ENCODE measurements at places on chromosomes 4 and X. TPM values are rescaled to one million over a fixed set of nuclear protein-coding genes. Genes with fewer than 3 reads are reported as not detected.
A peak's percentile ranks its signal among the peaks of the same experiment; 100 is the strongest.

ATG4A gene
- 8.1 TPM for total RNA-seq

AMELX gene
- total RNA-seq = not detected

EDA2R gene
- total RNA-seq = 0.15 TPM

DNA sequence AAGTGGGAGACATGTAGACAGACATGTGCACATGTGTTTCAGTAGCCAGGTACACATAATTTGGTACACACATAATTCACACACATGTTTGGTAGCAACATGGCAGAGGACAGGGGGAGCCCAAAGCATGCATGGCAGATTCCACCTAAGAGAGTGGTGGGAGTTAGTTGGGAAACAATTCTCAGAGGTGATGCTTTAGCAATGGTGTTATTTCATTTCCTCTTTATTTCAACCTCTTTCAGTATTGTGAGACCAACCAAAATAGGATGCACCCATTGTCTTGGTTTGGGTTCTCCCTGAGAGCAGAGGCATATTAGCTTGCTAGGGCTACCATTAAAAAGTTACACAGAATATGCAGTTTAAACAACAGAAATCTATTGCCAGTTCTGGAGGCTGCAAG, 92.2 kb upstream of the ANXA3 start:
- H3K4me3 ChIP-seq = no peak overlapping the region
- H3K27ac ChIP-seq = no peak overlapping the region
- DNase-seq = no peak
- no peaks in the 10 kb centered on the region for H3K36me3 ChIP-seq
- peaks cover 4% of the 10 kb centered on the region for H3K27me3 ChIP-seq

DNA sequence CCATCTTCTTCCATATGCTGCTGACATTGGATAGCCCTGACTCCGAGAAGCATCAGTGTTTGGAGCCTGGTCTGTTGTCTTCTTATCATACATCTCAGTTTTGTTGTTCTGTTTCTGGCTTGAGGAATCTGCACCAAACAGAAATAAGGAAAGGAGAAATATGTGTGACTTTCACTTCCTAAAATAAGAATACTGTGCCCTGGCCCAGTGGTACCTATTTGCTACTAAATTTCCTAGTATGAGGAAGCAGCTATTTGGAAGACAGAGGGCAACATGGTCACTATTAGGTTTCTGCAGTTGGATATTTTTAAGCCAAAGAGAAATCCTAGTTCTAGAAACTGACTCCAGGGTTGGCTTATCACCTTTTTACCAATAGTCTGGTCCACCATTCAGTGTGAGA, 16.8 kb downstream of the CT47C1 start:
- no peak overlapping the region for H3K4me3 ChIP-seq
- peaks cover 7% of the 10 kb centered on the region for H3K4me1 ChIP-seq
- H3K36me3 ChIP-seq = no peaks in the 10 kb centered on the region
- no peak overlapping the region for H3K27ac ChIP-seq

DNA sequence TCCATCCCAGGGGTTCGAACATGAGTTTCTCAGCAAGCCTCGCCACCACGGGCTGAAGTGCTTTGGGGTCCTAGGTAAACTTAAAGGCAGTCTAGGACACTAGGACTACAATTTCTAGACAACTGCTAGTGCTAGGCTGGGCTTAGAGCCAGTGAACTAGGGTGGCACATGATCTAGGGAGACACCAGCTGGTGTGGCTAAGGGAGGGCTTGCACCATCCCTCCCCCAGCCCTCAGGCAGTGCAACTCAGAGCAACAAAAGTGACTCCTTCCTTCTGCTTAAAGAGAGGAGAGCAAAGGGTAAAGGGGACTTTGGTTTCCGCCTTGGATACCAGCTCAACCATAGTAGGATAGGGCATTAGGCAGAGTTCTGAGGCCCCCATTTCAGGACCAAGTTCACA, 162.5 kb upstream of the AFF2 start:
- no peaks in the 10 kb centered on the region for H3K36me3 ChIP-seq
- no peak overlapping the region for H3K27ac ChIP-seq
- H3K27me3 ChIP-seq = no peaks in the 10 kb centered on the region
- no peak for DNase-seq

DNA sequence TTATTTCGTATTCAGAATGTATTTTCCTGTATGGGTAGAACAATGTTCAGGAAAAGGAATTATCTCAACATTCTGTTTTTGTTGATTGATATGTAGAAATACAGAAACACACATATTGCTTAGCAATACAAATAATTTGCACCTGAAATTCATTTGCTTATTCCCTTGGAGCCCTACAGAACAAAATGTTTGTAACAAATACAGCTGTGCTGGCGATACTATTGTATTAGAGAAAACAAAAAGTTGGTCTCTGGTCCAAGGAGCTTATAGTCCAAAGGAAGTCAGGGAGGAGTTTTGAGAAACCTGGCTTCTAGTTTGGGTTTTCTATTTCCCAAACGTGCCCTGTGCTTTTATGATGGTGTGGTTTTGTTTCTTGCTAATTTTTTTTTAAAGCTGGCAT, 37.8 kb upstream of the CAPN6 start:
- no peaks in the 10 kb centered on the region for H3K36me3 ChIP-seq
- H3K4me3 ChIP-seq = no peak overlapping the region
- H3K27me3 ChIP-seq = no peaks in the 10 kb centered on the region
- H3K27ac ChIP-seq = no peak overlapping the region
- no peaks in the 10 kb centered on the region for H3K4me1 ChIP-seq
- no peak for DNase-seq

DNA sequence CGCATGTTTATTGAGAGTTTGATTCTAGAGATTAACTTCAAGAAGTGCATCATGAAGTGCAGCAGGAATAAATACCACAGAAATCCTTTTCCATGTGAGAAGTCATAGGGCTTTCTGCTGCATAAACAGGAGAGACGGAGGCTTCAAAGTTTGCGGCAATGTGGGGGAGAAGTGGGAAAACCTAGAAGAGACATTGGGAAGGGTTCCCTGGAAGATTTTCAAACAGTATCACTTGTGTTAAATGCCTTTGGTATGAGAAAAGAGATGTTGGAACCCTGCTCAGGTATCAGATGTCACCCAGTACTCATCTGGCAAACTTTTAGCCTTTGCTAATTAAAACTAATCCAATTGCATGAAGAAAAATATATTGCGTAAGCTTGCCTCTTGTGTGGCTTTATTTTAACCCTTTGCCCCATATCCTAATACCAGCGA, 15.4 kb downstream of the NHS start:
- H3K27me3 ChIP-seq = no peaks in the 10 kb centered on the region
- no peaks in the 10 kb centered on the region for H3K36me3 ChIP-seq
- H3K4me1 ChIP-seq = no peaks in the 10 kb centered on the region

DNA sequence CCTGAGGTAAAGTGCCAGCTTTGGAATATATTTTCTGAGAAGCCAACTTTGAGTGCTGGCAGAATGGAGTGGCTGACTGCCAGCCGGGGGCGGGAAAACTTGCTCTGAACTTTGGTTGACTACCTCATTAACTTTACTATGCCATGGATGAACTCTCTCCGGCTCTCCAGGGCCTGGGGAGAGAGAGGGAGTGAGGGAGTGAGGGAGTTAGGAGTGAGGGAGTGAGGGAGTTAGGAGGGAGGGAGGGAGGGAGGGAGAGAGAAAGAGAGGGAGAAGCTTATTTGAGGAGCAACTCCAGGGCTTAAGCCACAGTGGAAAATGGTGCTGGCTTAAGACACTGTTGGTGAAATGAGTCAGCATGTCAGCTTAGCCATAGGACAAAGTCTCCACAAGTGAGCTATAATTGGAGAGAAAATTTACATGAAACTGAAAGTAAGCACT, 280.9 kb upstream of the RPS6KA3 start:
- no peak overlapping the region for H3K27ac ChIP-seq
- no peaks in the 10 kb centered on the region for H3K27me3 ChIP-seq
- no peaks in the 10 kb centered on the region for H3K36me3 ChIP-seq
- H3K4me1 ChIP-seq = no peaks in the 10 kb centered on the region
- H3K4me3 ChIP-seq = no peak overlapping the region
- DNase-seq = no peak

GRCh38 chr4:70239131-70239883, 3.1 kb upstream of the CSN3 start:
- no peaks in the 10 kb centered on the region for H3K36me3 ChIP-seq
- no peaks in the 10 kb centered on the region for H3K4me1 ChIP-seq
- H3K4me3 ChIP-seq = no peak overlapping the region
- H3K27ac ChIP-seq = no peak overlapping the region
- no peak for DNase-seq

- H3K4me1 ChIP-seq = peaks cover 18% of the 10 kb centered on the region
- H3K27me3 ChIP-seq = no peaks in the 10 kb centered on the region
- H3K36me3 ChIP-seq = peaks cover 60% of the 10 kb centered on the region
- no peak overlapping the region for H3K4me3 ChIP-seq
Observed at GRCh38 chr4:76192236-76192635, 21.4 kb downstream of the SCARB2 start.

GRCh38 chr4:96352051-96352517, 512.2 kb downstream of the PDHA2 start:
- H3K36me3 ChIP-seq = no peaks in the 10 kb centered on the region
- no peaks in the 10 kb centered on the region for H3K4me1 ChIP-seq
- no peak overlapping the region for H3K4me3 ChIP-seq
- no peak for DNase-seq

GRCh38 chr4:148561467-148561866, 119.3 kb upstream of the NR3C2 start:
- H3K36me3 ChIP-seq = no peaks in the 10 kb centered on the region
- H3K27ac ChIP-seq = no peak overlapping the region
- no peak for DNase-seq
- no peaks in the 10 kb centered on the region for H3K4me1 ChIP-seq

DNA sequence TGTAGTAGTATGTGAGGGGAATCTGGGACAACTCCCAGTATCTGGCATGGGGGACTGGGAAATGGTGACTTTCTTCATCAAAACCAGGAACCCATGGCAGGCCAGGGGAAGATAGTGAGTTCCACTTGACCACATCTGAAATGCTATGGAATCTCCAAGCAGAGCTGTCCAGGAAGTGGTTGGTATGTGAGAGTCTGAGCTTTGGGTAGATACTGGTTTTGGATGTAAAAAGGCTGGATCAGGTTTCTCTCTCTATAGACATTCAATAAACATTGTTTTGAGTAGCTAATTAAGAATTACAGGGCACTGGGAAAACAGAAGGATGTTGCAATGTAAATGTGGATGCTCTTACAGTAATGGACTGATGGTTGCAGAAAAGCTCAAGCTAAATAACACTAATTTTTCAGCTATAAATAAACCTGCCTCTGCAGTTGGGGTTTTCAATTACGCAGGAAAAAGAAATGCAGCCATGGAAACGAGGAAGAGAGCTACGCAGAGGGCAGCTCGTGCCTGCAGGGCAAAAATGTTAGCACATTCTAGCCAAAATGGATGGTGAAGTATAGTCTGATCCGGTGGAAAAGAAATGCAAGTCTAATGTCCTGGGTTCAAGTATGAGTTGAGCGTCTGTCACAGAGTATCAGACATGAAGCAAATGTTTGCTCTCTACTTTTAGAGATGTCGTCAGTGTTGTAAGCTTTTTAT, 13.4 kb upstream of the CHRNA9 start:
- no peak for DNase-seq
- no peak overlapping the region for H3K27ac ChIP-seq
- H3K4me3 ChIP-seq = no peak overlapping the region
- H3K27me3 ChIP-seq = no peaks in the 10 kb centered on the region
- H3K36me3 ChIP-seq = no peaks in the 10 kb centered on the region
- H3K4me1 ChIP-seq = peaks cover 26% of the 10 kb centered on the region

DNA sequence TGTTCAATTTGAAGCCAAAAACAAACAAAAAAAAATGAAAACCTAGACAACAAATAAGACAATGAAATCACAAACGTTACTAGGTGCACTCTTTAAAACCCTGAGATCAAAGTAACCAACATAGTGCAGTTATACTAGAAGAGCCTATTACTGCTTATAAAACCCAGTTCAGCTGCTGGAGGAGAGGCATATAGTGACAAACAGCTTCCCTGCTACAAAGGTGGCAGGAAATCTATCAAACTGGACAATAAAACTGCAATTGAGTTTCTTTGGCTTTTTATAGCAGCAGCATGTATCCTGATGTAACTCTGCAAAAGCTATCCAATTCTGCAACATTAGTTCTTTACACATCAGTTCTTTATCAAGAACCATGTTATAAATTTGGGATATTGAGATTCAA, 155.6 kb downstream of the LRBA start:
- no peaks in the 10 kb centered on the region for H3K4me1 ChIP-seq
- H3K4me3 ChIP-seq = no peak overlapping the region
- H3K36me3 ChIP-seq = peaks cover 7% of the 10 kb centered on the region
- DNase-seq = no peak
- H3K27me3 ChIP-seq = no peaks in the 10 kb centered on the region

DNA sequence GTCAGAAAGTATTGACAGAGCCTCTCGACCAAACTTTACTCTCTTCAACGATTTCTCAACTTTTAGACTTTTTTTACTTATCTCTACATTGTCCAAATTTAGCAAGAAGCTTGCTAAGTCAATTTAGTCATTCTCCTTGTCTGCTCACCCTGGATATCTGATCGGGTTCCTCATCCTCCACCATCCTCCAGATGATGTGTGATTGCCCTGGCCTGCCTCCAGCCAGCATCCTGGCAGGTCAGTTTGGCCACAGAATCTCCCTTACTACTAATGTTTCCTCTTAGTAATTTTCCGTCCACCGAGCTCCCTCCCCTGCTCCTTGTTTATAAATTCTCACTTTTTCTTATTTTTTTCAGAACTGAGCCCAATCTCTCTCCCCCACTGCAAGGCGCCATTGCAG, 167.9 kb upstream of the ZFP42 start:
- no peaks in the 10 kb centered on the region for H3K27me3 ChIP-seq
- no peak overlapping the region for H3K4me3 ChIP-seq
- H3K4me1 ChIP-seq = no peaks in the 10 kb centered on the region
- H3K27ac ChIP-seq = no peak overlapping the region
- DNase-seq = no peak
- H3K36me3 ChIP-seq = no peaks in the 10 kb centered on the region

- DNase-seq = no peak
- no peak overlapping the region for H3K27ac ChIP-seq
- H3K36me3 ChIP-seq = no peaks in the 10 kb centered on the region
- no peak overlapping the region for H3K4me3 ChIP-seq
- no peaks in the 10 kb centered on the region for H3K27me3 ChIP-seq
Observed at GRCh38 chrX:9611436-9612145, 146.7 kb downstream of the TBL1X start.

DNA sequence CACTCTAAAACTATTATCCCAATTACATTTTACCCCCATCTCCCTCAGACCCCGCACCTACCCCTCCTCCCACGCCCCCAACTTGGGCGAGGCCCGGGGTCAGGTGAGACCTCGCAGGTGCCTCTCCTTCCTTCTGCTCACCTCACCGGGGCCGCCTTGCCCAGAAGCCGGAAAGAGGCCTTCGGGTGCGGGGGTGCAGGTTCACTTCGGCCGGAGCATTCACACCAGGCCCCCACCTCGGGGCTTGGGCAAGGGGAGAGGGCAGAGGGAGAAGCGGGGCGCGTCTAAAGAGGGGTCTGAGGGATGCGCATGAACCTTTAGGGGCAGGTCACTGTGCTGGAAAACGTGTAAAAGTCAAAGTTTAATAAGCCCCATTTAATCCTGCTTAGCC, 427 bp downstream of the ZNF182 start:
- H3K4me3 ChIP-seq = peak overlapping the region; percentile 96
- H3K27ac ChIP-seq = peak overlapping the region; percentile 98
- peaks cover 25% of the 10 kb centered on the region for H3K36me3 ChIP-seq
- H3K27me3 ChIP-seq = no peaks in the 10 kb centered on the region
- DNase-seq = peak; percentile 19

Data from activated B cell treated with CpG ODN at 0.5 μM for 24 hours (primary cell).